Cerebellar cortex (tissue), 1 donor: ENCODE measurements at places on chromosomes 5 and 9.
A peak's percentile ranks its signal among the peaks of the same experiment; 100 is the strongest.

DNA sequence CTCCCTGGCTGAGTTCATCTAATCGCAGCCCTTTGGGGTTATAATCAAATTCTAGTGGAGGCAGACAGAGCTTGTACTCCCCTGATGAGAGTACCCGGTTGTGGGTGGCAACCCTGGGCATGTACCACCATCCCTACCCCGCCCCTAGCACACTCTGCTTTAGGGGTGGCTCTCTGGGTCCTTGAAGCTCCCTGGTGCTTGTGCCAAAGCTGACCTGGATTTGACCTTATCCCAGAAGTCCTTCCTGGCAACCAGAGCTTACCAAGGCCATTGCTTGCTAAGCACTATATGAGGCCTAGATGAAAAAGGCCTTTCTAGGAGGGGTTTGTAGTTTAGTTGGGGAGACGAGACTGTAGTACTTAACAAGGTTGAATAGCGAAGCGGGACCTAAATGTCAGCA is 72.2 kb downstream of the RGS3 start:
- DNase-seq = no peak

- DNase-seq = peak; percentile 52
These were observed 727 bp downstream of the SMAD5 start for GRCh38 chr5:136133222-136133921.

DNA sequence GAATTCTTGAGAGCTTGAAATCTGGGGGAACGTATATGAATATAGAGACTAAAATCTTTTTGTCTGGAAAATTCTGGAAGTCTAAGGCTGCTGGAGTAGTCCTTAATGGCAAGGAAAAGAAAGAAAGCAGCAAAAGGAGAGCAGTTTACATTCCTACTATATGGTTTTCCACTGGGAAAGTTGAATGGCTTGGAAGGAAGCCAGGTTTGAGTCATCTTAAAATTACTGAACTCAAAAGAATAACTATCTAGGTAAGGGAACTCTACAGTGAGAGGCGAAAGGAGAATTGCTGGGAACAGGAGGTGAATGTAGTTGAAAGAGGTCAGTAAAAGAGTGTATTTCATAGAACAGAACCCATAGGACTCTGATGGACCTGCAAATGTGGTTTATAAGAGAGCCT is 258.1 kb upstream of the EDIL3 start:
- DNase-seq = no peak

- DNase-seq = no peak
These were observed 298.3 kb upstream of the TNC start for GRCh38 chr9:115416299-115416698.

GRCh38 chr5:157116483-157116954 is 7.7 kb upstream of the HAVCR2 start:
- DNase-seq = no peak

- no peak for DNase-seq
These were observed 44.6 kb upstream of the ELL2 start for GRCh38 chr5:96006291-96006690.

GRCh38 chr5:35363387-35363965 is 133.2 kb upstream of the PRLR start:
- DNase-seq = no peak
